Endothelial cell (in vitro differentiated cells): ENCODE measurements at places on chromosomes 16 and 17. TPM values are rescaled to one million over a fixed set of nuclear protein-coding genes. Genes with fewer than 3 reads are reported as not detected.

- H3K27ac ChIP-seq = no peak overlapping the region
- DNase-seq = no peak
- no peaks in the 10 kb centered on the region for H3K36me3 ChIP-seq
- H3K27me3 ChIP-seq = peaks cover 7% of the 10 kb centered on the region
- H3K4me3 ChIP-seq = no peak overlapping the region
- H3K4me1 ChIP-seq = no peaks in the 10 kb centered on the region
These were observed 16.8 kb downstream of the KRT33A start for GRCh38 chr17:41333836-41334235.

- peak within 1 kb of the TSS; percentile 90 for H3K4me3 ChIP-seq
- peaks cover 5% of the 10 kb centered on the region for H3K36me3 ChIP-seq
- H3K27ac ChIP-seq = no peak within 1 kb of the TSS
- peaks cover 21% of the 10 kb centered on the region for H3K4me1 ChIP-seq
- DNase-seq = no peak
These were observed at the start of gene RHBDL3 for GRCh38 chr17:32265192-32265923. Gene RHBDL3 (plus strand): TSS chr17:32265832. CDS start chr17:32266190, 358 bp downstream.

DNA sequence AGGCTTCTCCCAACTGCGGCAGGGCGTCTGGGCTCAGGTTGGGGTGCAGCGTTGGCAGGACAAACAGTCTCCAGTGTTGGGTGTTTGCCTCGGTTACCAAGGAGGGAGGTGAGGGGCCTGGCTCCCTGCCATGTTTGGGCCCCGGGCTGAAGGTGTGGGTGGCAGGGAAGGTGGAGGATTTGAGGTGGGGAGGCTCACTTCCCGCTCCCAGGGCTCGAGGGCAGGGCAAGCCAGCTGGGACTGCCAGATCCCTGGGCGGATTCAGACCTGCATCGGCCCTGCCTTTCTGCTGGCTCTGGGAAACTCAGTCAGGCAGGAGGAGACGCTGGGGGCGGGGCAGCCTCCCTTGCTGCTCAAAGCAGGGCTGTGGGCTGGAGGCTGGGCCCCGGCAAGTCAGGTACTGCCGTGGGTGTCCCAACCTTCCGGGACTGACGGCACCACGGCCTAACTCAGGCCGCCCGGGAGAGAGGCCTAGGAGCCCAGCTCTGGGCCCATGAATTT, 31.3 kb upstream of the KRT17 start:
- peaks cover 9% of the 10 kb centered on the region for H3K27me3 ChIP-seq
- no peak overlapping the region for H3K27ac ChIP-seq
- H3K4me1 ChIP-seq = peaks cover 4% of the 10 kb centered on the region
- no peak for DNase-seq
- H3K36me3 ChIP-seq = no peaks in the 10 kb centered on the region

DNA sequence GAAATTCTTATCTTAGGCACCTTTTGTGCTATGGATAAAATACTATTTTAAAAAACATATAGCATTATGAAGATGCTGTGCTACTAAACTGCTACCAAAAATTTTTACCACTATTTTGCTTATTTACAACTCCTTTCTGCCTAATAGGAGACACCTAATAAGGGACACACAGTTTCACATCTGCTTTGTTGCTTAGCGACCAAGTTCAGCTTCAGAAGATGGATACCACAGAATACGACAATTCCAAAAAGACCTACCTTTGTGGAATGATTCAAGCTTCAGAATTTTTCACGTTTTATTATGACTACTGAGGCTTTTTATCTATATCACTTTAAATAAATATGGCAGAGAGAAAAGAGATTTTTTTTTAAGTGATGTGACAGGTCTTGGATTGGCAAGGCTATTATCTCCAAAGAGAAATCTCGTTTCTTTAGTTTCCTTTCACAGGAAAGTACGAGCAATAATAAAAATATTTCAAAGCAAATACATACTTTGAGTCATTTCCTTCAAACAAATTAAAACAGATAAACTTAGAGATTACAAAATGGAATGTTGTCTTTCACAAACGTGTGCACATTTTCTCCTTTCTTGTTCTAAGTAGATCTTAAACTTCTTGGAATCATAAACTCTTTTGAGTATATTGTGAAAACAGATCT, 35.4 kb downstream of the SPAG9 start:
- no peak for DNase-seq
- H3K4me3 ChIP-seq = no peak overlapping the region
- H3K4me1 ChIP-seq = no peaks in the 10 kb centered on the region
- peaks cover 2% of the 10 kb centered on the region for H3K27me3 ChIP-seq
- H3K36me3 ChIP-seq = no peaks in the 10 kb centered on the region
- no peak overlapping the region for H3K27ac ChIP-seq

- H3K4me1 ChIP-seq = peaks cover 8% of the 10 kb centered on the region
- H3K27me3 ChIP-seq = peaks cover 3% of the 10 kb centered on the region
These were observed 55.1 kb downstream of the KSR1 start for GRCh38 chr17:27511168-27511883.

Gene TMEM98
- 84.2 TPM for total RNA-seq

Gene ABCA8
- total RNA-seq = 0.31 TPM

GRCh38 chr17:58324409-58325288, 3.9 kb downstream of the TSPOAP1 start:
- peak overlapping the region; percentile 69 for H3K4me3 ChIP-seq
- H3K27me3 ChIP-seq = peaks cover 30% of the 10 kb centered on the region

- no peak for DNase-seq
- H3K4me1 ChIP-seq = peaks cover 9% of the 10 kb centered on the region
- peaks cover 5% of the 10 kb centered on the region for H3K36me3 ChIP-seq
- peak overlapping the region; percentile 36 for H3K27ac ChIP-seq
- no peaks in the 10 kb centered on the region for H3K27me3 ChIP-seq
These were observed 860 bp upstream of the DCAF7 start for GRCh38 chr17:63549289-63549945.

Gene ABCC3
- 0.67 TPM for total RNA-seq

DNA sequence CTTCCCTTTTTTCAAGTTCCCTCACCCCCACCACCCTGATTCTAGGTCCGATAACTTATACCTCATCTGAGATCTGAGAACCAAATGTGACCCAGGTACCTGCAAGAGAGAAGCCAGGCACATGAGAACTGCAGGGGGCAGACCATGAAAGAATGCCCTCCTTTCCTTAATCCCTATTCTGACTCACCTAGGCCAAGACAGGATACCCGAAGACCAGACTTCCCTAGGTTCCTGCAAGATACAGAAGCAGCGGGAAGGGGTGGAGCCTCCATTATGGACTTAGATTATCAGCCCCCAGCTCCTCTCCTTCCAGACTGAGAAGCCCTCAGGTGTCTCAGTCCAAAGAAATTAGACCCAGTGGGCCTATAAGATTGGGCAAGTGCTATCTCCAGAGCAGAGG, 2.1 kb downstream of the KCNAB3 start:
- DNase-seq = no peak
- peaks cover 20% of the 10 kb centered on the region for H3K4me1 ChIP-seq
- peaks cover 13% of the 10 kb centered on the region for H3K27me3 ChIP-seq
- peak overlapping the region; percentile 1 for H3K4me3 ChIP-seq

Gene TAOK2
- total RNA-seq = 178 TPM

DNA sequence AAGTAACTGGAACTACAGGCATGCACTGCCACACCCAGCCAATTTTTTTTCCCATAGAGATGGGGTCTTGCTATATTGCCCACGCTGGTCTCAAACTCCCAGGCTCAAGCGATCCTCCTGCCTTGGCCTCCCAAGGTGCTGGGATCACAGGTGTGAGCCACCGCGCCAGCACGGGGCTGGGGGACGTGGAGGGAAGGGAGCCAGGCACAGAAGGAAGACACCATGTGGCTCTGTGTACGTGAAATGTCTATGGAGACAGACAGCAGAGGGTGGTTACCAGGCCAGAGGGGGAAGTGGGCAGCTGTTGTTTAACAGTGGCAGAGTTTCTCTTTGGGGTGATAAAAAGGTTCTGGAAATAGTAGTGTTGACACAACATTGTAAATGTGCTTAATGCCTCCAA, 4.6 kb upstream of the PIEZO1 start:
- no peak overlapping the region for H3K27ac ChIP-seq
- peaks cover 2% of the 10 kb centered on the region for H3K27me3 ChIP-seq
- DNase-seq = no peak

GRCh38 chr16:68851601-68852000, 8.3 kb downstream of the TANGO6 start:
- no peaks in the 10 kb centered on the region for H3K36me3 ChIP-seq
- no peaks in the 10 kb centered on the region for H3K27me3 ChIP-seq
- no peak overlapping the region for H3K27ac ChIP-seq
- H3K4me1 ChIP-seq = no peaks in the 10 kb centered on the region
- no peak overlapping the region for H3K4me3 ChIP-seq

- DNase-seq = no peak
- H3K27ac ChIP-seq = no peak overlapping the region
- no peaks in the 10 kb centered on the region for H3K4me1 ChIP-seq
- H3K27me3 ChIP-seq = no peaks in the 10 kb centered on the region
These were observed 5.1 kb upstream of the CALCOCO2 start for GRCh38 chr17:48825446-48826381.

DNA sequence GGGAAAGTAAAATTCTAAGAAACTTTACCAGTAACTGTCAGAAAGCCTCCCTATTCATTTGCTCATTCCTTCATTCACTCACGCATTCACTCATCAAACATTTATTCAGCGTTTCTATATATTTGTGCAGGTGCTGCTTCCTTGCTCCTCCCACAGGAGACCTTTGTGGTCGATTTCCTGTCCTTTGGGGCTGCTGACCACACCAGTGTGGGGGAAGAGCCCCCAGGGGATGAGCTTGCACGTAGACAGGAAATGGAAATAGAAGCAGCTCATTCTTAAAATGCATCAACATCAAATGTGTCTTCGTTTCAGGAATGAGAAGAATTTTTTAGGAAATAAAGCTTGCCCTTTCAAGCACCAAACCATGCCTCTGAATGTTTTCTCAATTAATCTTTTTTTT, 9.6 kb downstream of the PIK3R6 start:
- H3K27ac ChIP-seq = peak overlapping the region; percentile 30
- H3K36me3 ChIP-seq = no peaks in the 10 kb centered on the region
- peaks cover 11% of the 10 kb centered on the region for H3K4me1 ChIP-seq
- peak overlapping the region; percentile 80 for H3K4me3 ChIP-seq
- H3K27me3 ChIP-seq = no peaks in the 10 kb centered on the region

DNA sequence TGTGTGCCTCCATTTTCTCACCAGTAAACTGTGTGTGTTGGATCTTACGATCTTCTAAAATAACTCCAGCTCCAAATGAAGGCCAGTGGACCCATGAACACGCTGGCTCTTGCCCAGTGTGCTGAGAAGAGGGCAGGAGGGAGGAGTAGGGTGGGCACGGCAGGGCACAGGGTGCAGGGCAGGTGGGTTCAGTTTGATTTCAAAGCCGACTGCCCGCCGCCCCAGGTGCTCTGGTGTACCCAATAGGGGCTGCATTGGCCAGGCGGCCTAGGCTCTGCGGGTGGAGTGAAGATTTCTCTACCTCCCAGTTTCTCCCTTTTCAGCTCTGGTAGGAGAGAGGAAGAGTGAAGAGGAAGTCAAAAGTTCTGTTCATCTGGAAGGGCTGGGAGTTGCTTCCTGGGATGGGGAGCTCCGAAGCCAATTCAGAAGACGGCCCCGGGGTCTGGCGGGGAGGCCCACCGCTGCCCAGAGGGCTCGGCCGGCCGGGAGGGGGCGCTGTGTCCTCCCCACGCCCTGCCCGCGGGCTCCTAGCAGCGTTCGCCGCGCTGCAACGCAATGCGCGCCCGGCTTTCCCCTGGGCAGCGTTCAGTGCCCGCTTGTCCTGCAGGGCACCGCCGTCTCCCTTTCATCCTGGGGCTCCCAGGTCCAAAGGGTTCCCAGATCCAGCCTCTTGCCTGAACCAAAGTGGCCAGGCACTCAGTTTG, 1.1 kb upstream of the CRHR1 start:
- H3K4me3 ChIP-seq = no peak overlapping the region
- no peaks in the 10 kb centered on the region for H3K36me3 ChIP-seq
- H3K27ac ChIP-seq = no peak overlapping the region
- peaks cover 2% of the 10 kb centered on the region for H3K4me1 ChIP-seq
- H3K27me3 ChIP-seq = peaks cover 7% of the 10 kb centered on the region

DNA sequence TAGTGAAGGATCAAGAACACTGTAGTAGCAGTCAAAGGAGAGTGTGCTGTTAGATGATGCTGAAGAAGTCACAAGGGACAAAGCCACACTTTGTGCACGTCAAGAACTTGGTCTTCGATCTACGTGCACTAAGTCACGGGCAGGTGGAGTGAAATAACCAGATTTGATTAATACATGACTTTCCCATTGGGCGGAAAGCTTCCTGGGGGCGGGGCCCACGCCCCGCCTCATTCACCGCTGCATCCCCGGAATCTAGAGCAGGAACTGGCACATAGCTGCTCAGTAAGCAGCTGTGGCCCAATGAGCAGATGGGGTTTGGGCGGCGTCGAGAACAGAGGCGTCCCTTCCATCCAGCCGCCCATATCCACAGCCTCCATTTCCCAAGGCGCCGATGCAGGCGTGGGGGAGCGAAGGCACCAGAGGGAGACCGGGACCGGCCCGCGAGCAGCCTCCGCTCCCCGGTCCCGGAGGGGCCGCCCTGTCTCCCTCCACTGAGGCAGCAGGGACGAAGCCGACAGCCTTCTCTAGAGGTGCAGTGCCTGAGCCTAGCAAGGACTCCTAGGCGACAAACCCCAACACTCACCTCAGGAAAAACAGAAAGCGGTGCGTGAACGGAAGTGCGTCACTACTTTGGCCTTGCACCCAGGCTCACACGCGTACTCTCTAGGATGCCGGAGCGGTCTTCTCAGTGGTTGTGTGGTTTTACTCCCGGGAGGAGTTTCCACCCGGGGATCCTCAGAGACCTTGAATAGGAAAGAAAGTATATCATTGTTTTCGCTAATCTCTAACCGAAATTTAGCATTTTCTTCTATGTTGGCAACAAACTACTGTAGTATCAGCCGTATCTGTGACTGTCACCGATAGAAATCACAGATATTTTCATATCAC, 4.9 kb downstream of the ZNF19 start:
- DNase-seq = peak; percentile 63
- peak overlapping the region; percentile 88 for H3K4me3 ChIP-seq
- H3K27me3 ChIP-seq = peaks cover 6% of the 10 kb centered on the region
- H3K4me1 ChIP-seq = peaks cover 21% of the 10 kb centered on the region

- peaks cover 10% of the 10 kb centered on the region for H3K4me1 ChIP-seq
- no peaks in the 10 kb centered on the region for H3K36me3 ChIP-seq
- DNase-seq = no peak
- no peaks in the 10 kb centered on the region for H3K27me3 ChIP-seq
These were observed 3.5 kb upstream of the TANGO6 start for GRCh38 chr16:68839831-68840230.

- peaks cover 2% of the 10 kb centered on the region for H3K27me3 ChIP-seq
- no peak overlapping the region for H3K4me3 ChIP-seq
- peaks cover 4% of the 10 kb centered on the region for H3K4me1 ChIP-seq
- DNase-seq = no peak
These were observed 35.8 kb downstream of the SLC7A5 start for GRCh38 chr16:87833548-87833947.

GRCh38 chr17:3049705-3050295, 13.6 kb downstream of the OR1D5 start:
- H3K27ac ChIP-seq = no peak overlapping the region
- no peaks in the 10 kb centered on the region for H3K4me1 ChIP-seq
- peaks cover 1% of the 10 kb centered on the region for H3K27me3 ChIP-seq
- no peak overlapping the region for H3K4me3 ChIP-seq
- H3K36me3 ChIP-seq = no peaks in the 10 kb centered on the region

Gene RNF227
- total RNA-seq = 0.77 TPM

GRCh38 chr17:56708220-56708558, 114.7 kb downstream of the NOG start:
- H3K27me3 ChIP-seq = no peaks in the 10 kb centered on the region
- H3K4me1 ChIP-seq = no peaks in the 10 kb centered on the region
- no peaks in the 10 kb centered on the region for H3K36me3 ChIP-seq
- H3K27ac ChIP-seq = no peak overlapping the region
